ENCODE measurements at places on chromosomes 5 and 9. TPM values are rescaled to one million over a fixed set of nuclear protein-coding genes. Genes with fewer than 3 reads are reported as not detected.

GRCh38 chr5:57939771-57940170 lies 457.2 kb upstream of the ACTBL2 start:
- H3K36me3 ChIP-seq, result no peaks in the 10 kb centered on the region
- DNase-seq, result no peak
- H3K27ac ChIP-seq, result no peak overlapping the region
- H3K4me1 ChIP-seq, result no peaks in the 10 kb centered on the region

DNA sequence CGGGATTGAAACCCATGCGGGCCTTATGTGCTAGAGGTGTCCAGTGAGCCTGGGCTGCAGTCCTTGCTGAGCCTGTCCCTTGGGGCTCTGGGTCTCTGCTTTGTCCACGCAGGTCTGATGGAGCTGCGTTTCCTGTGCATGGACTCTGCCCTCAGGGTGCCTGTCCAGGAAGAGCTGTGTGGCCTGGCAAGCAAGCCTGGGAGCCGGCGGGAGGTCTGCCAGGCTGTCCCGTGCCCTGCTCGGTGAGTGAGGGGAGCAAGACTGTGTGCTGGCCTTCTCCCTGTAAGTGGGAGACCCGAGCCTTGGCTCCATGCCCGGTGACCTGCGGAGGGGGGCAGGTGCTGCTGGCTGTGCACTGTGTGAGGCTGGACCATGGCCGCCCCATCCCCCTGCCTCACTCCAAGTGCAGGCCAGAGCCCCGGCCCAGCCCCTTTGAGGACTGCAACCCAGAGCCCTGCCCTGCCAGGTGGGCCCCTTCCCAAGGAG lies 11.2 kb upstream of the CACFD1 start:
- no peaks in the 10 kb centered on the region for H3K27me3 ChIP-seq
- H3K36me3 ChIP-seq, result no peaks in the 10 kb centered on the region
- H3K4me3 ChIP-seq, result no peak overlapping the region
- DNase-seq, result no peak

DNA sequence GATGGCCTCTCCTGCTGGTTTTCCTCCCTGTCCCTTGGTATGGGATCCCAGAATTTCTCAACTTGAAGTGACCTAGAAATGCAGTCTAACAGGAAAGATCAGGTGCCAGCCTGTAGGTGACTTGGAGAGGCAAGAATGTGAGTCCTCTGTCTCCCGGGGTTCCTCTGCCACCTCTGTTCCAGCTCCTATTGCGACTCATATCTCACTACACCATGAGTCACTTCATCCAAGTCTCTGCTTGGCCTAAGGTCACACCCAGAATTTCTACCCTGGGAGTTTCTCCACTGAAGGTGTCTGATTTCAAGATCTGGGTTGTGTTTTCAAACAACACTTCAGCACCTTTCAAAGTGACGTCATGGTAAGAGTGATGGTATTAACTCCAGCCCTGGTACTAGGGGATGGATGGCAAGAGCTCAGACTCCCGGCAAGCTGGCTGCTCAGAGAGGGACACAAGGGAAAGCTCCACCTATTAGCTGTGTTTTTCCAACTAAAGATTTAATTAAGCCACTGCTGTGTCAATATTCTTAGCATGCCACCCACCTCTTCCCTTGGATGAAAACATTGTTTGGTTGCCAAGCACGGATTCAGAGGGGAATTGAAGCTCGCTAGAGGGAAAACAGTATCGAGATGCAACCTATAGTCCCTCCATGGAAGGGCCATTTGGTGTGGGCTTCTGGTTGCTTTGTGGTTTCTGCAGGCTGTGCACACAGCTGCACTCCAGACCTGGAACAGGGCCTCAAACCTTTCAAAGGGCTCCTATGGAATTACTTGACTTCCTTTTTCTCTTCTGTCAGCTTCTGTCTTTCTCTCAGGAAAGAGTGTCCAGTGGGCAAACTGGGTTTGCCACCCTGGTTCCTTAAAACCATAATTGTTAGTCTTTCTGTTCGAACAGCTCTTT lies 205.7 kb downstream of the GAS1 start:
- H3K36me3 ChIP-seq, result no peaks in the 10 kb centered on the region
- DNase-seq, result no peak
- H3K4me3 ChIP-seq, result no peak overlapping the region
- no peak overlapping the region for H3K27ac ChIP-seq
- no peaks in the 10 kb centered on the region for H3K4me1 ChIP-seq
- H3K27me3 ChIP-seq, result no peaks in the 10 kb centered on the region

- H3K4me3 ChIP-seq, result peak overlapping the region; percentile 63
- peaks cover 30% of the 10 kb centered on the region for H3K36me3 ChIP-seq
- no peak overlapping the region for H3K27ac ChIP-seq
These were observed 12.8 kb downstream of the LCN10 start for GRCh38 chr9:136729926-136730325.

FRRS1L gene
- total RNA-seq, result not detected

GRCh38 chr5:124825983-124826337 lies 79.5 kb upstream of the ZNF608 start:
- no peak for DNase-seq
- no peaks in the 10 kb centered on the region for H3K4me1 ChIP-seq
- no peak overlapping the region for H3K4me3 ChIP-seq
- no peak overlapping the region for H3K27ac ChIP-seq
- H3K36me3 ChIP-seq, result no peaks in the 10 kb centered on the region

GABRA1 gene
- total RNA-seq, result not detected

DNA sequence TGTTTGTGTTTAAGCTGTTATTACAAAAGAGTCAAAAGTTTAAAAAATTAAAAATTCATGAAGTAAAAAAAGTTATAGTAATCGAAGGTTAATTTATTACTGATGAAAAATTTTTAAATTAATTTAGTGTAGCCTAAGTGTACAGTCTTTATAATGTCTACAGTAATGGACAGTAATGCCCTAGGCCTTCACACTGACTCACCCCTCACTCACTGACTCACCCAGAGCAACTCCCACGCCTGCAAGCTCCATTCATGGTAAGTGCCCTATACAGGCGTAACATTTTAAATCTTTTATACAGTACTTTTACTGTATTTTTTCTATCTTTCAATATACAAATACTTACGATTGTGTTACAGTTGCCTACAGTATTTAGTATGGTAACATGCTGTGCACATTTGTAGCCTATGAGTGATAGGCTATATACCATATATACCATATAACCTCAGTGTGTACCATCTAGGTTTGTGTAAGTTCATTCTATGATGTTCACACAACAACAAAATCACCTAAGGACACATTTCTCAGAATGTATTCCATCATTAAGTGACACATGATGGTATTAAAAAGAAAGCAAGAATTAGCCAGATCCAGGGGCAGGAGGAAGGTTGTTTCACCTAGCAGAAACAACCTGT lies 40.1 kb downstream of the DCAF10 start:
- no peak overlapping the region for H3K27ac ChIP-seq
- no peak overlapping the region for H3K4me3 ChIP-seq
- peaks cover 16% of the 10 kb centered on the region for H3K4me1 ChIP-seq
- peaks cover 2% of the 10 kb centered on the region for H3K36me3 ChIP-seq
- no peaks in the 10 kb centered on the region for H3K27me3 ChIP-seq
- no peak for DNase-seq

DNA sequence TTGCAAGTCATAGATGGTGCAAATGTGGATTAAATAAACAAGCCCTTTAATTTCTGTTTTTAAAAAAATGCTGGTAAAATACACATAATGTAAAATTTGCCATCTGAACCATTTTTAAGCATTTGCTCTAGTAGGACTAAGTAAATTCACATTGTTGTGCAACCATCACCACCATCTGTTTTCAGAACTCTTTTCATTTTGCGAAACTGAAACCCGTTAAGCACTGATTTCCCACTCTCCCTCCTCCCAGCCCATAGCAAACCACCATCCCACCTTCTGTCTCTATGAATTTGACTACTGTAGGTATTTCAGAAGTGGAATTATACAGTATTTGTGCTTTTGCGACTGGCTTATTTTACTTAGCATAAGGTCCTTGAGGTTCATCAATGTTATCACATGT lies 103.3 kb upstream of the CNTLN start:
- no peaks in the 10 kb centered on the region for H3K27me3 ChIP-seq
- H3K27ac ChIP-seq, result no peak overlapping the region
- no peaks in the 10 kb centered on the region for H3K36me3 ChIP-seq
- no peak overlapping the region for H3K4me3 ChIP-seq
- H3K4me1 ChIP-seq, result no peaks in the 10 kb centered on the region

- H3K4me3 ChIP-seq, result peak overlapping the region; percentile 91
- peaks cover 30% of the 10 kb centered on the region for H3K4me1 ChIP-seq
- no peak for DNase-seq
- H3K27me3 ChIP-seq, result peaks cover 19% of the 10 kb centered on the region
These were observed 1.2 kb downstream of the FANCC start for GRCh38 chr9:95316274-95316673.

CCNO gene
- 0.14 TPM for total RNA-seq

DNA sequence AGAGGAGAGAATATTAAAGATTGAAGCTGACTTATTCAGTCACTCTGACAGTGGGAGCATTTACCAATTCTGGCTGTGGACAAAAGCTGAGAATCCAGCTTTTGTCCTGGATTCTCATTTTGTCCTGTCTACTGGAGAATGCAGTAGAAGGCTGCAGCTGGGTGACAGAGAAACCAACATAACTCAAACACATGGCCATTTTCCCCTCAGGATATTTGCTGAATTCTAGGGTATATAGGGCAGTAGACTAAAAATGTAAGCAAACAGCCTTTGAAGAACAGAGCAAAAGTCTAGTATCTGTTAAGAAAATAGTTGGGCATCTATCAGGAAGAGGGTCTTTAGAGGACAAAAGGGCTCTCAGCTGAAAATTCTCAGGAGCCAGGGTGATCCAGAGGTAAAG lies 20.6 kb downstream of the ZNF484 start:
- DNase-seq, result no peak
- H3K36me3 ChIP-seq, result peaks cover 67% of the 10 kb centered on the region
- H3K27ac ChIP-seq, result no peak overlapping the region
- no peaks in the 10 kb centered on the region for H3K27me3 ChIP-seq

DNA sequence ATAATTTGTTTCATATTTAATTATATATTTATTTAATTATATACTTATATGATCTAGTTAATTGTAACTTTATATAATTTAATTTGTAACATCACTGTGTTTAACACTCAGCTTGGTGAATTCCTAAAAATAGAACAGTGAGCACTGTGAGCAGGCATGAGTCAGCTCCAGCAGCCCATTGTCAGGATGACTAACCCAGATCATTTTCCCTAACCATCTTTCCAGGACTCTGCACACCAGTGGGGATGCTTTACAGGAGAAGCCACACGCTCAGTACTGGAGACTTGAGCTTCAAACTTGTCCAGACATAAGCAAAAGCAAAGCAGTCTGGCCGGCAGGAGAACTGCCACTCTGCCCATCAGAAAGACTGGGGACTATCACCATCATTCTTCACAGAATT lies 446.2 kb upstream of the TRPC7 start:
- DNase-seq, result no peak
- H3K27me3 ChIP-seq, result no peaks in the 10 kb centered on the region
- peaks cover 2% of the 10 kb centered on the region for H3K4me1 ChIP-seq

Data from activated naive CD8-positive, alpha-beta T cell treated with anti-CD3 and anti-CD28 coated beads for 36 hours (primary cell).